ENCODE measurements at places on chromosomes 11 and 22.

GRCh38 chr11:67640021-67640757, 626 bp upstream of the TBX10 start:
- peak; percentile 75 for DNase-seq

DNA sequence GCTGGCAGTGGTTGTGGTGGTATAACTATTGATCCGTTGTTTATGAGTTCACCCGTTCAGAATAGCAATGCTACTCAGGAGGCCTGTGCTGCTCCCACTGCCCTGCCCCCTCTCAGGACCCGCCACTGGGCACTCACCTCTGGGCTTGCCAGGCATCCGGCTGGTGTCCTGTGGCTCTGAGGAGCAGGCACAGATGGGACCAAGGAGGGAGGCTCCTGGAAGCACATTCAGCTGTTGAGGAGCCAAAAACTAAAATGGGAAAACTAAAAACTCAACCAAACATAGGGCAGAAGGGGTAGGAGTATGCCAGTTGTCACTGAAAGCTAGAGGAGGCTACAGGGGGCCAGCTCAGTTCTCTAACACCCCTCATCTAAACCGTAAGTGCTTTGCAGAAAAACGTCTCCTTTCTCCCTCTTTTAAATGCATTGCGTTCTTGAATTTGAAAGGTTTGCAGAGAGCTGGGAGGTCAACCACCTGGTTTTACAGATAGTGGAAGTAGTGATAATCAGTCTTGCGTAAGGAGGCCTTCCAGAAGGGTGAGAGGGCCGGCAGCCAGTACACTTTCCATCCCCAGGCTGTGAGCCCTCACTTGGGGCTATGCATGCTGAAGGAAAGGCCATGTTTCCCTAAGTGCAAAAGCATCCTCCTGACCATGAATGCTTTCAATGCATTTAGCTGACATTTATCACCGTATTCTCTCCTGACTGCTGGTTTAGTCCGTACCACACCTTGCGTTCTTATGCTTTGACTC, 547.4 kb downstream of the NTM start:
- no peak for DNase-seq

DNA sequence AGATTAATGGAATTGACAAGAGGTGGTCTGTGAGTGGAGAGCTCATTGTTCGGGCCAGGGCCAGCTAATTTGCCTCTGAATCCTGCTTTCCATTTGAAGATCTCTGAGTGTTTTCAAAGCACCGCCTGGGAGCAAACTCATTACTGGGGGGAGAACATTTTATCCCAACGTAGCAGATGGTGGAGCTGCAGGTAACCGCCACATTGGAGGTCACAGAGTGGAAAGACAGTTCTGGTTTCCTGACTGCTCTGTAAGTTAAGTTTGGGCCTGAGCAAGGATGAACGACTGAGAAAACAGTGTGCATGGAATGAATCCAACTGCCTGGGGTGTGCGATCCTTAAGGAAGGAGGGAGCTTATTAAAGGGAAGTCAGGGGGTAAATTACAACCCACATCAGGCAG, 30.5 kb downstream of the LMO2 start:
- DNase-seq = no peak

- no peak for DNase-seq
Measured at GRCh38 chr11:111353776-111354600, 25.1 kb downstream of the POU2AF1 start.

DNA sequence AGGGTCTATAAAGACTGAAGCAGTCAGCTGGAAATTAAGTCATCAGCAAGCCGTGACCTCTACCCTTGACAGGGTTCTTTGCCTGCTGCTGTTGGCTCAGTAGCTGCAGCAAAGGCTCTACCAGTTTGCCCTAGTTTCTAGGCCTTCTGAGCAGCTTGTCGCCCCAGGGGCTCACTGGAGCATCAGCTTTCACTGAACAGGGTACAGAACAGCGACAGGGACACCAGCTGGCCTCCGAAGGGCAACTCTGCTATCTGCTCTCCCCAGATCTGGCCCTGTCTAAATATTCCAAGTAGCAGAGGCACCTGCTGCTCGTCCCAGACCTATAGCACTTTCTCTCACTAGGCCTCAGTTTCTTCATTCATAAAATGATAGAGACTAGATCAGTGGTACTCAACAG, 42.4 kb downstream of the SMCO4 start:
- DNase-seq = no peak

DNA sequence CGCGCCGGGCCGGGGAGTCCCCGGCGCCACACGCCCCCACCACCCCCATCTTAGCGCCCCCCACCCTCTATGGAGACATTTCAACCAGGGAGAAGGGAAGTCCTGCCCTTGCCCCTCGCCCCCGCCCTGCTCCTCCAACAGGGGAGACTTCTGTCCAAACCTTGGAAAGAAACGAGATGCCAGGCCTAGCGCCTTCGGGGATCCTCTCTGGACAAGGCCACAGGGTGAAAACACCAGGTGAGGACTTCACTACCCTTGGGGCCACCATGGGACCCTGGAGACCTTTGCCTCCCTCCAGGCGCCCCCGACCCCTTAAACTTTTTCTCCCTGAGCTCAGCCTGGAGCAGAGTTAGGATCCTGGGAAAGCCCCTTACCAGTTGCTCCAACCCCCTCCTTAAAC, 11.6 kb upstream of the NPAS4 start:
- no peak for DNase-seq

DNA sequence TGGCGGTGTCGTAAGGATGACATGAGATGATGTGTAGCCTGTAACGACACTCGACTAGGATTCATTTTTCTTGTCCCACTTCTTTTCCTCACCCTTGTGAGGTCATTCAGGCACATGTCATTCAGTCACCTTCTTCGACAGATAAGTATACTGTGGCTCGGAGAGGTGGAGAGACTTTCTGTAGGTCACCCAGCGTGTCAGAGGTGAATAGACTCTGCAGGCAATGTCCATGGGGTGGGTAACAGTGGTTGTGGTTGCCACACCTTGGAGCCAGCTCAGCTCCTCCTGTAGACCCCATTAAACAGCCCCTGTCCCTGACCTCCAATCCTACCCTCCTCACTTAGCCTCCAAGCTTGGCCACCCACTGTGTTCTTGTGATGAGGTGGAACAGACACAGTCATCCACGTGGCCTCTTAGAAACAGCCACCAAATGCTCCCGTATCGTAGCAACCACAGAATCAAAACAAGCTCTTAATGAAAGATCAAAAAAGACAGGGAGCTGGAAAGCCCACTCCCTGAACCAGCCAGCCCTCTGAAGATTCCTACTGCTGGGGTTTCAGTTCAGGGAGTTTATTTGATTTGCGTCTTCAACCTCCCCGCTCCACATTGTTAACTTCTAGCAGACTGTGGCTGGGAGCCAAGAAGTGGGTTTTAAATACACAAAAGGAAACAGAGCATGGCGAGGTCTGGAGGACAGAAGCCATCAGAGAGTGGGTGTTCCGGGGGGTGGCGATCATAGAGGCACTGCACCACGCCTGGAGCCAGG, 89.0 kb upstream of the GRK3 start:
- peak; percentile 46 for DNase-seq

Data from mesendoderm (in vitro differentiated cells).